Renal cortex interstitium (tissue), 15 donors: ENCODE measurements at places on chromosomes 4 and X. TPM values are rescaled to one million over a fixed set of nuclear protein-coding genes. Genes with fewer than 3 reads are reported as not detected.

DNA sequence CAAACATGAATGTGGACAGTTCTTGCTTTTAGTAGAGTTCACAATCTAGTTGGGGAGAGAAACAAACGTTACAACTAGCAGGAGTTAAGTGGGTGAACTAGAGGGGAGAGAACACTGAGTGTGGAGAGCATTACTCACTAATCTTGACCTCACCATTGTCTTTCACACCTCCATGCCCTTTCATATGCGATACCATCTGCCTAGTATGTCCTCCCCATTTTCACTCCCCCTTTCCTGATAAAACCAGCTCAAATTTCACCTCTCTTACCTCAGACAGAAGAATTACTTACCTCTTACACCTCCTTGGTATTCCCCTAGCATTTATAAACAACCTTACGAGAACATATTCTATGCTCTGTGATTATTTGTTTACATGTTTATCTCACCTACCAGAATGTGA is 53.6 kb downstream of the LAS1L start:
- no peak for DNase-seq

NR0B1 gene
- not detected for polyA plus RNA-seq

STARD8 gene
- polyA plus RNA-seq, result 21.3 TPM

- no peak for DNase-seq
These were observed 25.3 kb downstream of the HOPX start for GRCh38 chr4:56655627-56656345.
